ENCODE measurements at places on chromosomes 4 and X.

DNA sequence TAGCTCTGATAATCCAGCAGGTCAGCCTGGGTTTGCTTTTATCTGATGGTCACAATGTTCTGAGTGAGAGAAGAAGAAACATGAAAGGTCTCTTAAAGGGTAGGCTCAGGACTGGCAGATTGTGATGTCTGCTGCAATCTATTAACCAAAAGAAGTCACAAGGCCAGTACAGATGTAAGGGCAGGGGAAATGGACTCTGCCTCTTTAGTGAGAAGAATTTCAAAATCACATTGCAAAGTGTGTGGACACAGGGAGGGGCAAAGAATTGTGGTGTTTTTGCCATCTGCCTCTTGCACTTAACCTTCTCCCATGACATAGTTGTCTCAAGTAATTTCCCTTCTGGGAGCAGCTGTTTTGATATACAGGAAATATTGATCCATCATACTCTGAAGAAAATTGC is 40.9 kb downstream of the IL1RAPL1 start:
- DNase-seq: no peak

- DNase-seq: no peak
Measured at GRCh38 chrX:119251386-119251785, 15.3 kb downstream of the PGRMC1 start.

DNA sequence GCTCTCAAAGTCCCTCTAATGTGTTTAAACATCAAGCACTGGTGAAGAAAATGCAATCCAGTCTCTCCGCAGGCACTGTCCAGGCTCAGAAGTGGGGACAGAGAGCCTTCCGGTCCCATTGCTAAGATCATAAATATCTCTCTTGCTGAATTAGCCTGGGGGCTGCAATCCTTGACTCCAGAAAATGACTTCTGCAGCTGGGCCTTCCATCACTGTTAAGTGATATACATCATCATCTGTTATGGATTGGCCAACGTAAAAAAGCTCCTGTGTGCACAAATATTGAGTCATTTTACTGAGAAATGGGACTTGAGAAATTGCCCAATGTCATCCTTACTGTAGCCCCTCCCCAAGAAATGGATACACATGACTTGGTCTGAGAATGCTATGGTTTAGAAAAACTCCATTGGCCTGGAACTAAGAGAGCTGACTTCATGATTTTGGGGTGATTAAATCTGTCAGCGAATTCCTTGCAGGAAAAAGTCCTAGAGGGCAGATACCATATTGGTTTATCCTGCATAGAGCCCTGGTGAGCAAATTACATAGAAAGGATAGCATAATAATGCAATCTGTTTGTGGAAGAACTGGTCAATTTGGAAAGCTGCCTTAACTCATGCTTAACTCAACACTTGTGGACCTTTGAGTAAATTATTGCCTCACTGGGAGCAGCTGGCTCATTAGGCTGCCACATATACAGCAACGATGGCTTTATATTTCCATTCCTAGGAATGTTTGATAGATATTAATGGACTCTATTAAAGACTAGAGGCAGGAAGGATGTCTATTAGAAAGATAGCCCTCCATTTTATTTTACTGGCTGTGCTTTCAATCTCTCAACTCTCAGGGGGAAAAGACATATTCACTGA is 346.1 kb downstream of the GBA3 start:
- no peak for DNase-seq

DNA sequence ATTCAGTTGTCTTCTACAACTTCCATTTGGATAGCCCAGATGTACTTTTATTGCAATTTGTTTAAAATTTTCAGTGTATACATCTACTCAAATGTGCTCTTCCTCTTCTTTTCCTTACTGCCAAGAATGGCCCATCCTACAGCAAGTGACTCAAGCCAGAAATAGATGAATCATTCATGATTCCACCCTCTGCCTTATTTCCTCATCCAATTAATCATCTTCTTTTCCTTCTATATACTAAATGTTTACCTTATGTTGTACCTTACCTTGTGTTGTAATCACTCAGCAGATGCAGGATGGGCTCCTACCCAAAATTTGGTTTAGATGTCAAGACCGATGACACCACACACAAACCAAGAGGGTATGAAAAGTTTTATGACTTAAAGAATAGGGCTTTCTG is 437.8 kb downstream of the GRXCR1 start:
- no peak for DNase-seq

GRCh38 chrX:153877571-153878261 is 8.3 kb downstream of the L1CAM start:
- DNase-seq: no peak

All from spinal cord (tissue), 10 donors.